ENCODE measurements at places on chromosomes 3 and 15. TPM values are rescaled to one million over a fixed set of nuclear protein-coding genes. Genes with fewer than 3 reads are reported as not detected.

DNA sequence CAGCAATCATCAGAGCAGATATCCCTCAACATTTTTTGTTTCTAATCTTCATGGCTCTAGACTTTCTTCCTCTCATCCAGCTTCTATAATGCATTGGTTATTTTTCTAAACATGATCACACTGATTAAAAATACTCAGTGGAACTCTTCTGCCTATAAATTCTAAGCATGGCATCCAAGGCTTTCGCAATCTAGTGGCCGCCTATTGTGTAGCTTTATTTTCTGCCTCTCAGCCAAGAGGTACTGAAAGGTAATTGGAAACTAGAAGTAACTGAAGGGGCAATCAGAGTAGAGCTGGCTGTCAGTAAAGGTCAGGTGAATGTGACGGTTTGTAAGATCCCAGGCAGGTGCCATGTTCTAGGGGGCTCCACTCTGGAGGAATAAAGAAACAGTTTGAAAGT, 33.4 kb downstream of the OXSM start:
- peaks cover 7% of the 10 kb centered on the region for H3K4me1 ChIP-seq
- no peak overlapping the region for H3K27ac ChIP-seq
- DNase-seq: no peak

GRCh38 chr3:146550743-146551510, 6.5 kb upstream of the PLSCR1 start:
- no peak for DNase-seq
- peaks cover 14% of the 10 kb centered on the region for H3K4me1 ChIP-seq
- H3K4me3 ChIP-seq: no peak overlapping the region
- H3K27ac ChIP-seq: no peak overlapping the region
- H3K27me3 ChIP-seq: no peaks in the 10 kb centered on the region
- H3K36me3 ChIP-seq: no peaks in the 10 kb centered on the region

GRCh38 chr3:158776531-158776930, 25.3 kb upstream of the MFSD1 start:
- H3K4me1 ChIP-seq: no peaks in the 10 kb centered on the region
- no peaks in the 10 kb centered on the region for H3K36me3 ChIP-seq
- DNase-seq: no peak
- H3K27me3 ChIP-seq: no peaks in the 10 kb centered on the region

- H3K27me3 ChIP-seq: no peaks in the 10 kb centered on the region
- H3K36me3 ChIP-seq: no peaks in the 10 kb centered on the region
- no peaks in the 10 kb centered on the region for H3K4me1 ChIP-seq
- no peak for DNase-seq
Measured at GRCh38 chr3:133136114-133137041, 98.2 kb downstream of the TMEM108 start.

DNA sequence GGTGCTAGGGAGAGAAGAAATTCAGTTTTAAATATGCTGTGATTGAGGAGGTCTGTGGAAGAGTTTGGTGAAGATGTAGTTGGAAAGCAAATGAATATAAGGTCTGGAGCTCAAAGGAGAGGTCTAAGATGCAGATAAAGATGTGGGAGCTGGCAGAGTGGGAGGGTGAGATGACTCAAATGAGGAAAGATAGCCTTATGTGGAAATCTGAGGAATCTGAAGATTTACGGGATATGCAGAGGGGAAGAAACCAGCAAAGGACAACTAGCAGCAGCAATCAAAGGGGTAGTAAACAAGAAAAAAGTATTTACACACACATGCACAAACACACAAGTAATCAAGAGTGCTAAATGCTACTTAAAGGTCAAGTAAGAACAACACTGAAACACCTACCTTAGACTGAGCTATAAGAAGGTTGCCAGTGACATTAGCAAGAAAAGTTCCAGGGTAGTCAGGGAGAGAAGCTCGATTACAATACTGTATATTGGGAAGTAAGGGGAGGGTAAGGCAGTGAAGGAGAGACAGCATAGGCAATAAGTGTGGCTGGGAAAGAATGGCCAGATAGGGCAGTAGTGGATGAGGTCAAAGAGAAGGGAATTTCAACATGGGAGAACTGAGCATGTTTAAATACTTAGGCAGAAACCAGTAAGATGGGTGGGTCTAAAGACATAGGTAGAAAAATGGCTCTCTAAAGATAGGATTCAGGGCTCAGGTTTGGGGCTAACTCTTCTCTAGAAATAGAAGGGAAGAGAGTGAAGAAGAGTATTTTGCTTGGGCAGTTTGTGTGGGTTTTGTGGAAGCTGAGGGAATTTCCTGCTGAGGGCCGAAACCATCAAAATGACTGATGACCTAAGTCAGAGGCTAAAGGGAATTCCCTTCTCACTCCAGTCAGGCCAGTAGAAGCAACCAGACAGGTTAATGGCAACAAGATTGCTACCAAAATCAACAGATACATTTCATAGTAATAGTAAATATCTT, 8.9 kb downstream of the CMTM6 start:
- H3K27ac ChIP-seq: peak overlapping the region; percentile 19
- peaks cover 30% of the 10 kb centered on the region for H3K4me1 ChIP-seq
- peaks cover 24% of the 10 kb centered on the region for H3K36me3 ChIP-seq
- no peak for DNase-seq

DNA sequence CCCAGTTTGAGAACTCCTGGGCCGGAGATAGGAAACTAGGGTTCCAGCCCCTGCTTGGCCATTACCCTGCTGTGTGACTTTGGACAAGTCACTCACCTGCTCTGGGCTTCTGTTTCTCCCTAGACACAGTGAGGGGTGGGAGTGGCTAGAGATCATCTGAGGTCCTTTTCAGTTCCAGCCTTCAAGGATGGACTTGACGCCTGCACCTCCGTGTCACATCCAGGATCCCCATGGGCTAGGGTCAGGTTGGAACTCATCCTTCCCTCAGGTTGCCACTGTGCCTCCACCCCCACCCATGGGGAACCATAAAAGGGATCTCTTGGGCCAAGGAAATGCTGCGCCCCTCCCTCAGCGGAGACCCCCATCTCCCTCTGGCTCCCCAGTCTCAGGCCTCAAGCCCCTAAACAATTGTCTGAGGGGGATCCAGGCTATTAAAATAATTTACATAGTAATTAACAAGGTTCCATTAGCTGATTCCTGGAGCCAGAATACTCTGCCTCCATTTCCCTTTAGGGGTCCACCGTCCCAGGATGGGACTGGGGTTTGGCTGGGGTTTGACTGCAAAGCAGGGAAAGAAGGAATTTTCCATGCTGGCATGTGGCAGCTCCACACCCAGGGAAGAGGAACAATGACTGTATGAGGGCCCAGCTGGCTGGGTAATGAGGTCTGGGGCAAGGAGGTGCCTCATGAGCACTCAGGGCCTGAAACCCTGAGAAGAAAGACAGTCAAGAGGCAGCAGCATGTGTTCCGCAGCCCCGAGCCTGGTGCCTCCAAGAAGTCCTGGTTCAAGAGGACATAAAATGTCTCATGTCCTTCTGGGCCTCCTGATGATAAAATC, 177.7 kb downstream of the SMAD6 start:
- DNase-seq: no peak
- H3K27me3 ChIP-seq: no peaks in the 10 kb centered on the region
- no peak overlapping the region for H3K27ac ChIP-seq
- H3K4me3 ChIP-seq: no peak overlapping the region

DNA sequence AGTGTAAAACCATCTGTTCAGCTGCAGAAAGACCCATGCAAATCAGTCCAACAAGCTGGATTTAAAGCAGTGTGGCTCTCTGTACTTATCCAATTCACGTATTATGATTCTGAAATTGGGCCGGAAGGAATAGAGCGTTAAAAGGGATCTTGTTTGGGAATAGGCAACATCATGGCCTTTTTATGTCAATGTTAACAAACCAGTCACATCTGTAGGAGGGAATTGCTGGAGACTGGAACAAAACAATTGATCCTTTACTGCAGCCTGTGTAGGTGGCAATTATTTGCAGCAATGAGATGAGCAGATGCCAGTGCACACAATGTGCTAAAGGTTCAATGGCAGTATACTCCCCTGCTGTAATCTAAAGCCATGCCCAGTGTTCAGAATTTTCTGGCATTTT, 887.4 kb upstream of the ROBO1 start:
- peaks cover 52% of the 10 kb centered on the region for H3K4me1 ChIP-seq
- no peak for DNase-seq
- H3K4me3 ChIP-seq: peak overlapping the region; percentile 49
- H3K36me3 ChIP-seq: no peaks in the 10 kb centered on the region
- peak overlapping the region; percentile 100 for H3K27ac ChIP-seq

DNA sequence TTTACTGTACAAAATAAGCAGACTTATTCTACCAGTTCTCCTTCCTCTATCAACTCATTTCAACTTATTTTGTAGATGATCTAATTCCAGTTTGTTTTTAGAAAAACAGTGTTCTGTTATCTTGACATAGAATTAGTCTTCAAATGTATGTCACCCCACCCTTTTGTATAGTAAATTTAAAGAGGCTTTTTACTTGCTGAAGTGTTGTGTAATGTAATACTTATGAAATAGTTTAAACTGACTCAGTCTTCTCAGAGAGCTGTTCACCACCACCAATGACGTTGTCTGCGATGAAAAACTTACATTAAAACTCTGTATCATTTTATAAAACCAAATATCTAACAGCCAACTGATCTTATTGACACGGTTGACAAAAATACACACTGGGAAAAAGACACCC, 82.9 kb downstream of the RAP2B start:
- H3K4me1 ChIP-seq: no peaks in the 10 kb centered on the region
- no peaks in the 10 kb centered on the region for H3K27me3 ChIP-seq
- no peak overlapping the region for H3K27ac ChIP-seq
- DNase-seq: no peak
- H3K36me3 ChIP-seq: no peaks in the 10 kb centered on the region

DNA sequence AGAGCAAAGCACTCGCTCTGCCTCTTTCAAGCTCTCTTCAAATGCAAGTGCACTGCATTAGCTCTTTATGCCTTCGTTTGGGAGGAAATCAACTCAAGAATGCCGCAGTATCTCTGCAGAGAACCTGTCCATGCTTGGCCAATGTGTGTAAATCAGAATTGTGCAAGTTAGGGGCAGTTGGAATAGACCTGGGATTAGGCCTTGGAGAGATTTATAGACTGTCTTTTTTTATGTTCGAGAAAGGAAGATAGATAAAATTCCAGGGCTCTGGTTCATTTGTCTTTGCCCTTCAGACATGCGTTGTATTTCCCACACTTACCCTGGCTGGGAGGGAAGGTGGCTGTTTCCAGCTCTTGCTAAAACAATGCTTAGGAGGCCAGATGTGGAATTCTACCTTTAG, 163.7 kb downstream of the MOBP start:
- no peaks in the 10 kb centered on the region for H3K4me1 ChIP-seq
- no peak for DNase-seq
- no peak overlapping the region for H3K27ac ChIP-seq
- no peaks in the 10 kb centered on the region for H3K36me3 ChIP-seq
- no peak overlapping the region for H3K4me3 ChIP-seq
- no peaks in the 10 kb centered on the region for H3K27me3 ChIP-seq

The MAP2K1 gene
- total RNA-seq: 46.6 TPM

The VIPR1 gene
- total RNA-seq: 0.41 TPM

The TRIM42 gene
- total RNA-seq: not detected

The RTP1 gene
- total RNA-seq: not detected
